RPMI7951 (cell line): ENCODE measurements at places on chromosomes 3 and 15. TPM values are rescaled to one million over a fixed set of nuclear protein-coding genes. Genes with fewer than 3 reads are reported as not detected.

PIF1 gene
- total RNA-seq = 13.8 and 19.5 TPM in 2 replicates

GABRG3 gene
- not detected in 2 replicates for total RNA-seq

SYNPR gene
- total RNA-seq = not detected in 2 replicates

LNP1 gene
- total RNA-seq = 6.5 and 10.0 TPM in 2 replicates

SAMMSON gene
- total RNA-seq = 0.48 and 0.78 TPM in 2 replicates

ADIPOQ gene
- not detected in 2 replicates for total RNA-seq

IQCF5 gene
- total RNA-seq = not detected in 2 replicates

KBTBD13 gene
- not detected in 2 replicates for total RNA-seq
